ENCODE measurements at places on chromosomes 7 and 10.

DNA sequence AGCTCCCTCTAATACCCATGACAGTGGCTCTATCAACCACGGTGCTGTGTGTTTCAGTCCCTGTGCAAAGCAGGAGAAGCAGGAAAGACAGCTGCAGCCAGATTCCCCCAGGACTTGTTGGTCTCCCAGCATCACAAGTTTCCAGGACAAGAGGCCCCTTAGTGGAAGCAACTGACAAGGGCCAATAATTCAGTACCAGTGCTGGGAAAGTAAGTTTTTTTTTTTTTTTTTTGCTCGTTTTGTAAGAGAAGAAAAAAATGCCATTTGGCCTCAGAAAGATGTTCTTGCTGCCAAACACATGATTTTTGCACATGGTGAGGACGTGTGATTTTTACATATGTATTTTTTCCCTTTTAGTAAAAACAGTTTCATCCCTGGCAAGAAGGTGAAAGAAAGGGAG, 284.2 kb upstream of the ZMIZ1 start:
- DNase-seq, result no peak

- no peak for DNase-seq
Observed at GRCh38 chr7:76233538-76234281, 32.0 kb downstream of the SRRM3 start.

DNA sequence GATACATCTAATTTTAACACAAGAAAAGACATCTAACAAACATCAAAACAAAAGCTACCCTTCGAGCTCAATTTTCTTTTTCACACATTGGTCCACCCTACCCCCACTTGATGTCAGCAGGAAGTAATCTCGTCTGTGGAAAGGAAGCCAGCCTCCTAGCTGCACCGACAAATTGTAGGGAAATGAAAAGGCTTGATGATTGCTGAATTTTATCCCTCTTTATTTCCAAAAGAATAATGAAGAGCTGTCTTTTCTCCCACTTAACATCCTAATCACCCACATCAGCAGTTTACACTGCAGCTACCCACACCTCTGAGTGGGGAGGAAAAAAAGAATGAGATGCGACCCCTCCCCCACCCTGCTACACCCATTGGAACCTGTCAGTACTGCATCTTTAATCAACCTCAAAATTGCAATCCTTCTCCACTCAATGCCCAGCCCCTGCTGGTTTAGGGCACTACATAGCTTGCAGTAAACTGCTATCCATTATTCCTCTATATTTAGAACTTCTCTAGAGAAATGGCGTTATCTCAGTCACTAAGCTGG, 10.6 kb upstream of the CPVL start:
- DNase-seq, result no peak

DNA sequence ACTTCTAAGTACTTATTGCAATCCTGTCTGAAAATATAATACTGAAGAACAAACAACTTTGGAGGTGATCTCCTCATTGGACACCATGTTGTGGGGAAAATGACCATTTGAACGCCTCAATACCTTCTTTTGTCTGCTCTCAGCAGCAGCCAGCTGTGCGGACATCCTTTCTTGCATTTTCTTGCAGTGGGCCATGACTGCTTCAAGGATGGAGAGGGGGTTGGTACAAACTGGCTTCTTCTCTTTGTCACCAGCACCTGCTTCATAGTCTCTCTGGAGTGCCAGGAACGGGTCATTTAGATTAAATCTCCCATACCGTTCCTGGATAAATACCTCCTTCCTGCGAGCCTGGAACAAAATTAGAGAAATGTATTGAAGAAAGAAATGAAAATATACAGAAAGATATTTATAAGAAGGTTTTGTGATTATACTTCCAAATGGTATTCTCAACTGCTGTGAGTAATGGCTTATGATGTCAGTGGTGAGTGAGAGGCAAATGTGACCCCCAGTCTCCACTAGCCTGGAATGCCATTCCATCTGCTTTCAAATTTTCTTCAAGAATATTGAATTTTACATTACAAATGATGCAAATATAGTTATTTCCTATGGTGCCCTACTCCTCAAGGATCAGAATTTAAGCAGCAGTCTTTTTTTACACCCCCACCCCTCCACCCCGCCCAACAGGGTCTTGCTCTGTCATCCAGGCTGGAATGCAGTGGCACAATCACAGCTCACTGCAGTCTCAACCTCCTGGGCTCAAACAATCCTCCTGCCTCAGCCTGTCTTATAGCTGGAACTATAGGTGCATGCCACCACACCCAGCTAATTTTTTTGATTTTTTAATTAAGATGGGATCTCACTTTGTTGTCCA, 62.4 kb downstream of the CTTNBP2 start:
- no peak for DNase-seq

- DNase-seq, result no peak
Observed at GRCh38 chr7:17043012-17043877, 161.5 kb upstream of the AGR3 start.

- no peak for DNase-seq
Observed at GRCh38 chr10:124728830-124729661, 15.1 kb downstream of the FAM53B start.

All from HepG2 (cell line).